HCEC 1CT (cell line): ENCODE measurements at places on chromosomes 16 and 17.

- DNase-seq: no peak
Measured at GRCh38 chr16:89455178-89455577, 35.2 kb downstream of the ANKRD11 start.

- DNase-seq: no peak
Measured at GRCh38 chr16:73298562-73298961, 250.6 kb upstream of the ZFHX3 start.

GRCh38 chr17:78351449-78352006, 8.3 kb downstream of the SOCS3 start:
- peak; percentile 92 for DNase-seq

DNA sequence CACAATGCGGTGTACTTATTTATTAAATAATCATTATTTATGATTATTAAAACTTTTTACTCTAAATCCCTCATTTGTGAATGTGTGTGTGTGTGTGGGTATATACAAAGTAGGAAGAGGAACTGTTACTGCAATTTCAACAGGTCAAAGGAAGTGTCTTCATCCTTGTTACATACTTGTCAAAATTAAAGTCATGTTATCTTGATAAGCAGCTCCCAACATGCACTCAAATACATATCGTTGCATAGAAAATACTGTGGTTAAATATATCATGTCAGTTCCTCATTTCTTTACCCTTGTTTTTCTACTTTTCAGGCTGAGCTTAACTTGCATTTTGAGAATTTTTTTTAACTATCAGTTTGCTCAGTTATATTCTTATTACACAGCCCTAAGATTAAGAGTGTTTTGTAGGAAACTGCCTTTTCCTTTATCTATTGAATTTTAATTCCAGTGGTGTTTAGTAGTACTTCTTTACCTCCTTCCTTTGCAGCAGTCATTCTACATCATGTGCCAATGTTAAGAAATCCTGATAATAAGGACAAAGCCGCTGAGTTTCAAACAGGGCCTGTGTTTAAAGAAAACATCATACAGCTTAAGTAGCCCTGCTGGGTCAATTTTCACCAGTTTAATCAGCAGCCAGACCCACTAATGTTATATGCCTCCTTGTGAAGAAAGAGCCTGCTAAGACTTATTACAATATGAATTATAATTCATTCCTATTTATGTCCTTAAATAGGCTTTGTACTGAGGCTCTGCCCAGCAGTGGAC, 7.2 kb downstream of the EFCAB5 start:
- DNase-seq: no peak

- DNase-seq: no peak
Measured at GRCh38 chr16:53309457-53309856, 124.8 kb upstream of the RBL2 start.

- no peak for DNase-seq
Measured at GRCh38 chr17:5115673-5116651, at the start of gene USP6. Gene USP6, plus strand, starts transcription at chr17:5116032. Its CDS starts 14,336 bp downstream, at chr17:5130368.

GRCh38 chr16:72044825-72045359, 9.4 kb upstream of the HP start:
- no peak for DNase-seq

DNA sequence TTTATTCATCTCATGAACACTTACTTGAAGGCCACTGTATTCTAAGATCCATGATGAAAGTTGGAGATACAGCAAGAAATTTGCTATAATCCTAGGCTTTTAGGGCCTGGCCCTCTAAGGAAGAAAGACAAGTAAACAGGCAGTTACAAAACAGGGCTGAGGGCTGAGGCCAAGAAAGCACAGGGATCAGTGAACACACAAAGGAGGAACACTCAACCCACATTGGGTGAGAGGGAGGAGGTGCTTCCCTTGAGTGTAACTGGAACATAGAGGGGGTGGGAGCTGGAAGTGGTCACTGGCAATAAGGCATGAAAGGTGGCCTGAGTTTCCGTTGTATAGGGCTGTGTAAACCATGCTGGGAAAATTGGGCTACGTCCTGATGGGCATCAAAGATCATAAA, 112.2 kb downstream of the ZNF18 start:
- no peak for DNase-seq

DNA sequence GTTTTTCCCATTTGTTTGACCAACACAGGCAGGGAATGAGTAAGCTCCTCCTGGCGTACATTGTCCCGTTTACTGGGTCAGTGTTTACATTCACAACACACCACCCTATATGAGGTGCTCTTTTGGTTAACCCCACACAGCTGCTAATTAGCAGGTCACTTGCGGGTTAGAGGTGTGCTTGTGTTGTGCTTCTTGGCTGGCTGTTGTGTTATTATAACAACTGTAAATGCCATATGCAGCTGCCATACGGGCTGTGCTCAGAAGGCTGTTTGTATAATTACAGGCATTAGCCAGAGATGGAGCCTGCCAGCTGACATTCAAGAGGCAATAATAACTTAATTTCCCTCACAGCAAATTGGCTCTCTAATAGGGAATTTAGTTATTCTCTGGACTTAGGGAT, 205.1 kb upstream of the ELAC2 start:
- DNase-seq: no peak

GRCh38 chr16:442976-443375, 17.5 kb downstream of the RAB11FIP3 start:
- DNase-seq: no peak

DNA sequence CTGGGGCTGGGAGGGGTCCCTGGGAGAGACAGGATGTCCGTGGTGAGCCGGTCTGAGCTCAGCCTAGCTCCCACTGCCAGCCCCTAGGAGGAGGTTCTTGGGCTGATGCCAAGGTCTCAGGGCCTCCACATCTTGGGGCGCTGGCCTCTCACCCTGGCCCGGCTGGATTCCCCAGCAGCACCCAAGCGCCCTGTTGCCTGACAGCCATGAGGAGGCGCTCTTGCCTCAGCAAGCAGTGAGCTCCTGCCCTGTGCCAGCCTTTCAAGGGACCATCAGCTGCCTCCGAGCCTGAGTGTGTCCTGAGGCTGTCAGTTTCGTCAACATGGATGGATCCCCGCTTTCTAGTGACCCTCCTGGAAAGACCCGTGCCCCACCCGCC, 234.9 kb upstream of the CIBAR2 start:
- DNase-seq: no peak

GRCh38 chr17:73749928-73750605, 105.8 kb upstream of the SDK2 start:
- no peak for DNase-seq

GRCh38 chr17:12765548-12765947, 23.8 kb upstream of the ARHGAP44 start:
- DNase-seq: peak; percentile 74

GRCh38 chr16:12293017-12293618, 316.6 kb downstream of the SNX29 start:
- DNase-seq: no peak

DNA sequence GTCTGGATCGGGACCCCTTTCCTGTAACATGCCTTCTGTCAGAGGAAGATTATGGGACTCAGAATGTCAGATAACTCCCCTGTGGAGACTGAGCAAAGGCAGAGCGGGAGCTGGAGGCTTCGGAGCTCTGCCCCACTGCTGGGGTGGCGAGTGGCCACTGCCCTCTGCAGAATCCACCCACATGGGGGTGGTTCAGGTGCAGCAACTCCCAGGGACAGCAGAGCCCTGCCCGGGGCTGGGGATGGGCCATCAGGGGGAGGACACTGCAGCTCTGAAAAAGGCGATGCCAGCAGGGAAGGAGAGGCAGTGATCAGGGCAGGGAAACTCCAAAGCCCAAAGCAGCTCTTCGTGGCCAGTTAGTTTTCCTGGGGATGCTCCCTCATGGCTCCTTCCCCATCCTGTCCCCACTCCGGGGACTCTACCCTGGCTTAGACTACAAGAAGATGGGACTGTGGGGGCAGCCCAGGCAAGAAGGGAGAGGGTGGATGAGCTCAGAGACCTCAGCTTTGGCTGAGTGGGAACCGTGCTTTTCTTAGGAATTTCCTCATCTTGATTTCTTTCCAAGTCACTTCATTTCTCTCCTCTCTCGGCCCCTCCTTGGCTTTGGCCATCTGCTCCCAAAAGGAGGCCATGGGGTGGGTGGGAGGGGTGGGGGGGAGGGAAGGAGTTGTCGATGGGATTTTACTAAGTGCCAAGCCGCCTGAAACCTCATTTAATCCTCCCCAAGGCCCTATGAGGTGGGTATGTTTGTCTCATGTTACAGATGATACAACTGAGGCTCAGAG, 4.0 kb downstream of the CA4 start:
- no peak for DNase-seq

GRCh38 chr17:34532281-34533065, 46.9 kb upstream of the TMEM132E start:
- DNase-seq: no peak

GRCh38 chr17:37405955-37406634, 541 bp downstream of the ACACA start:
- no peak for DNase-seq

DNA sequence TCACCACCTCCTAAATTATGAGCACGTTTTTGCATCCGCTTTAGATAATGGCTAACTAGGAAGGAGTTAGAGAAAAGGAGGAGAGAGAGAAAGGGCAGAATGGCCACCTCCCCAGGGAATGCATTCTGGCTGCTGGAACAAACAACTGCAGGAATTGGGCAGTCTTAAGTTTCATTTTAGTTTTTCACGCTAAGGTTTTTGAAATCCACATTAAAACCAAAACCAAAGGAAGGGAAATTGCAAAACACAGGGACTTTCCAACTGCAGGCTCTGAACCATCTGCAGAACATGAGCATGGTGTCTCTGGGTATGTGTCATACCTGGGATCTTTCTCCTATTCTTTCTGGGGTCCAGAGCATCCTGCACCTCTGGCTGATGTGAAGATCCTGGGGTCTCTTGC, 12.1 kb upstream of the CCL8 start:
- DNase-seq: peak; percentile 27

- DNase-seq: no peak
Measured at GRCh38 chr16:11610121-11610505, 23.4 kb upstream of the LITAF start.

- no peak for DNase-seq
Measured at GRCh38 chr17:61160789-61161445, 238.7 kb upstream of the TBX2 start.

DNA sequence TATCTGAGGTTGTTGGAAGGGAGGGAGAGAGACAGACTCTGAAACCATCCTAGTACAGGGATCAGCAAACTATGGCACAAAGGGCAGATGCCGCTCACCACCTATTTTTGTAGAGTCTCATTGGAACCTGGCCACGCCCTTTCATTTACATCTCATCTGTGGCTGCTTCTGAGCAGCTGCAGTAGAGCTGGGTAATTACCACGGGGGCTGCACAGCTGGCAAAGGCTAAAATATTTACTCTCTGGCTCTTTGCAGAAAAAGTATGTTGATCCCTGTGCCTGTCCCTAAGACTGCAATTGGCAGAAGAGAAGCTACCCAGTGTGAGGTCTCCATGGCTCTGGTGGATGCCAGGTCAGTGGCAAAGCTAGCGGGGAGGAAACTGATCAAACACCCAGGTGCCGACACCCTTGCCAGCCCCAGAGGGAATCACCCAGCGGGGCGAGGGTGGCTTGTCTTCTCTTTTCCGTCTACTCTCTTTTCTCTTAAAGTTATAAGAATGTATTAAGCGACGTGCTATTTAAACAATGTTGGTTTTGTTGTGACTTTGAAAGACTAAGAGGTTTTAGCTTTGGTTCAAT, 14.0 kb downstream of the CEP295NL start:
- no peak for DNase-seq
